OCI-M1 (cell line): ENCODE measurements at places on chromosomes 11 and 22.

DNA sequence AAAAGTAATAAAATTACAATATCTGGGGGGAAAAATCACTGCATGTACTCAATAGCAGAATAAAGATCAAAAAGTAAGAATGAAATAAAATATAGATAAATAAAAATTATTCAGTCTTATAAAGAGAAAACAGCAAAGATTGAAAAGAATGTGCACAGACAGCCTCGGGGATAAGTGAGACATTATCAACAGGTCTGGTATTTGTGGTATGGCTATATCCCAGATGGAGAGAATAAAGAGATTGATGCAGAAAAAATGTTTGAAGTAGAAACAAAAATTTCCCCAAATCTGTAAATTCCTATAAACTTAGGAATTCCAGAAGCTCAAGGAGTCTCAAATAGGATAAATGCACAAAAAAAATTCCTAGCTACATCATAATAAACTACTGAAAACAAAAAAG, 74.5 kb upstream of the LUZP2 start:
- no peak for DNase-seq

GRCh38 chr11:113673550-113674396, 32.3 kb downstream of the TMPRSS5 start:
- DNase-seq, result no peak

- no peak for DNase-seq
Observed at GRCh38 chr11:66462911-66463310, 3.8 kb upstream of the PELI3 start.

DNA sequence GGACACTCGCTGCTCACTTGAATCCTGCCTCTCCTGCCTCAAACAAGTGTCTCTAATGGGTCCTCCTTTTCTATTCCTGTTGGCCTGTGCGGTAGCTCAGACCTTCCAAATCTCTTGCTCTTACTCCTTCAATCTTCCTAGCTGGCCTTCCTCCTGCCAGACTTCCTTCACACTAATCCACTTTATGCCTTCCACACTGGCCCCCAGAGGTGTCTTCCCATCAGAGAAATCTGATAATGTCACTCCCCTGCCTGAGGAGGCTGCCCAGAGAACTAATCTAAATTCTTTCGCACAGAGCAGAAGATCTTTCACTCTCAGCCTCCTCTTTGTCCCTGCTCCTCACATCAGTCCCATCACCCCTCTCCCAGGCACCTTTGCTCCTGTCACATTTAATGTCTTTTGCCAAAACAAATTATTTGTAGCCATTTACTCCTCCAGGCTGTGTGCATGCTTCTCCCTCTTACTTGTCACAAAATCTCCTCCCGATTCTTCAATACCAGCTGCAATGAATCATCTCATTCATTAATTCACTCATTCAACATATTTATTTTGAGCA, 175.7 kb downstream of the MAML2 start:
- no peak for DNase-seq

DNA sequence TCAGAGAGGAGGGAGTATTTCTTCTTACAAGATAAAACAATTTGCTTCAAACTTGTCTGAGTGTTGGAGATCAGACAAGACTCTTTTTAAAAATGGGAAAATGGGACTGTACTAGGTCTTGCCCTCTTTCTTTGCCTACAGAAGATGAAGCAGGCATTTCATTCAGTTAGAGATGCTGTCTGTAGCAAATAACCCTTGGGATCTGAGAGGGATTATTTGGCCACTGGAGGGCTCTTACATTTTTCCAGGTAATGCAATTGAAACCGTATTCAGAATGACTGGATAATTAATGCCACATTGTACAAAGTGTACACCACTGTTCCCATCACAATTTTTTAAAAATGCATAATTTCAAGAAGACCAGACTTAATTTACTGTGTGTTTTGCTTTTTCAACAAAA, 258.5 kb upstream of the KIRREL3 start:
- no peak for DNase-seq
